ENCODE measurements at places on chromosomes 16 and 17. TPM values are rescaled to one million over a fixed set of nuclear protein-coding genes. Genes with fewer than 3 reads are reported as not detected.

Gene GLP2R
- total RNA-seq = 4.2 TPM

Gene C16orf92
- not detected for total RNA-seq

Gene TUBB3
- total RNA-seq = 1.8 TPM

Gene NOD2
- 3.8 TPM for total RNA-seq

Gene FBXW10
- not detected for total RNA-seq

Gene TTYH2
- total RNA-seq = 5.9 TPM

Gene NTN1
- 3.7 TPM for total RNA-seq

Gene PLA2G10
- total RNA-seq = not detected

Gene CD7
- 1.8 TPM for total RNA-seq

Gene SLC16A6
- 0.64 TPM for total RNA-seq

Gene PMFBP1
- total RNA-seq = 0.33 TPM

Gene CA7
- 1.3 TPM for total RNA-seq

Gene MLLT6
- 41.9 TPM for total RNA-seq
